ENCODE measurements at places on chromosomes 12 and 14.
A peak's percentile ranks its signal among the peaks of the same experiment; 100 is the strongest.

- no peak for DNase-seq
Observed at GRCh38 chr12:30796313-30796780, 41.6 kb upstream of the CAPRIN2 start.

DNA sequence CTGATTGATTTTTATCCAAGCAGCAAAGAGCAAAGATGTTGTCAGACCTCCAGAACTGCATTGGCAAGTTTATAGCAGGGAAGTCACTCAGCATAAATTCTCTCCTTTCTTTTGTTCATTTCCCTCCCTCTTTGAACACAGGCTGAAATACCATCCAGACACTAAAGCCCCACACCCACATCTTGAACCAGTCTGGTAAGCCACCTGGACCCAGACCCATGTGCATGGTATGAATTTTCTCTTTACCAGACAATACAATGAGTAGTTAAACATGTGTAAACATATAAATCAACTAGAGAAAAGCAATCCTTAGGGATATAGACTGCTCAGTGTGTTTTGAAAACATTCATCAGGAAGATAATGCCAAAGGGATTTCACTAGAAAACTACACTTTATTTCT lies 488.3 kb upstream of the FLRT2 start:
- DNase-seq: no peak

DNA sequence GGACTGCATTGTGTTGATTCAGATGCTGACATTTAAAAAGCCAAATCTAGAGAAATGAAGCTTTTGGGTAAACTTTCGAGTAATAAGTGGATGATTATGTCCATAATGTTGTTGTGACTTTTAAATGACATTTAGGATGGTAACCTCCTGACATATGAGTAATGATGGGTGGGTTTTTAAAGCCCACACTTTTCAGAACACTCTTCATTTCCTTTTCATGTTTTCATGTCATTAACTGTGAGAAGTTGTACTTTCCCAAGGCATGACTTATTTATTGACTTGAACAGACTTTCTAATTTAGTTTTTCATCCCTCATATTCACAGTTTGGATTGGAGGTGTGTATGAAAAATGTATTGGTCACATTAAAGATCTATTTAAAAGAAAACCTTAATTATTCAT lies 35.5 kb downstream of the RGS6 start:
- no peak for DNase-seq

DNA sequence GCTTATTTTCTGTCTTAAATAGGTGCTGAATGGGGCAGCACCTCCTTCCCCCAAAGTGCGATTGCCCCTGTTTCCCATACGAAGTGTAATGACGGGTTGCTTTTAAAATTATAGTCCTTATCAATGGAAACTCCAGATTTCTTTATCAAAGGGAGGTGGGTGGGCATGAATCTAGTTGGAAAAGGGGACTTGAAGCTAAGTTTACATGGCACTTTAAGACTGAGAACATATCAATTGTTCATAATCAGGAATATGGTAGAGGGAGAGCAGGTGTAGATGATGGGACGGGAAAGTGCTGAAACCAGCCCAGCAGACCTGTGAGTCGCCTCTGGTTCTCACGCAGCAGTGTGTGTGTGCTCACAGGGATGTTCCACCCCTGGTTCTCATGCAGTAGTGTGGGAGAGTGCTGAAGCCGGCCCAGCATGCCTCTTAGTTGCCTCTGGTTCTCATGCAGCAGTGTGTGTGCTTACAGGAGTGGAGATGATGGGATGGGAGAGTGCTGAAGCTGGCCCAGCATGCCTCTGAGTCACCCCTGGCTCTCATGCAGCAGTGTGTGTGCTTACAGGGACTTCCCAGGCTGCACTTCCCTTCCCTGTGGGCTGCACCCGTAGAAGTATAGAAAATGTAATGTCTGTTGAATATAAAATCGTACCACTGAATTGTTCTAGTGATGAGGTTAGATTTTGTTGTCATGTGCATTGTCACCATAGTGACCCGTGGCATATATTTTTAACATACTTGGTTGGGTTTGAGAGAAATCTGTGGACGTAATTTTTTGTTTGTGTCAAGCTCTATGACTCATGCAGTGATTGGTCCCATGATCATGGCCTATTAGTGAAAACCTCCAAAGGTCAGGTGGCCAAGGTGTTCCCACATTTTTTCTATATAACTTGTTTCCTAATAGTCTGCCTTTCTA lies 51.6 kb downstream of the GPATCH2L start:
- DNase-seq: no peak

DNA sequence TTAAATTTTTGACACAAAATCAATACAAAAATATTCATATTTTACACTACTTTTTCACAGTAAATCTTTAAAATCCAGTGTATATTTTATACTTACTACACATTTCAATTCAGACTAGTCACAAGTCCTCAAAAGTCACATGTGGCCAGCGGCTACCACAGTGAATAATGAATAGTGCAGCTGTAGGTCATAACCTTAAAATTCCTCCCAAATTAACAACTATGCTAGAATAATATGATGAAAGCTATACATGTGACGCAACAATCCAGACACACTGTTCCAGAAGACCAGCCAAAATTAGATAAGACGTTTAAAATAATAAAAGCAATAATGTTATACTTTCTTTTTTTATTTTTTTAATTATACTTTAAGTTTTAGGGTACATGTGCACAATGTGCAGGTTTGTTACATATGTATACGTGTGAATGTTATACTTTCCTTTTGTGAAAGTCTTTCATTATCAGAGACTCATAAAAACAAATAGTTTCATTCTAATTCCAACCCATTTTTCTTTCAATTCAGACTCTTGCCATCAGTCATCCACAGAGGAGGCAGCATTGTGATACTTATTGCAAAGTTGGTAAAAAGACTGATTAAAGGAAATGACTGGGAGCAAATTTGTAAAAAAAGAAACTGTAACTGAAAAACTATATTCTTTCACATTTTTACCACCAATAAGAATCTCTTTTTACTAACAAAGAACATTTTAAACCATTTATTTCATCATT lies 67.0 kb downstream of the C2CD5 start:
- DNase-seq: no peak

DNA sequence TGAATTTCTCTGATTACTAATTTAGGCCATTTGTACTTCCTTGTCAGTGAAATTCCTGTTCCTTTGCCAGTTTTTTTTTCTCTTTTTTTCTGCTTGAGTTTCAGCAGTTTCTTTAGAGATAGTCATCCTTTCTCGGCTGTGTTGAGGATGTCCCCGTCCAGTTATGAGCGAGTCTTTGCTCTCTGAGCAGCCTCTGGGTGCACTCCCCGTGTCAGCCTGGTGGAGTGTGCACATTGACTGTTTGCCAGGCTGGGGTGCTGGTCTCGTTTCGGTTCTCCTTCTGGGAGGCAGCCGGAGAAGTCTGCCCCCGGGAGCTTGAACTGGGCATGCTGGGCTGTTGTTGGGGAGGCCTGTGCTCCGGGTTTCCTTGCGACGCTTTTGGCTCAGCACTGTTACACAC lies 3.0 kb downstream of the PACS2 start:
- DNase-seq: no peak

DNA sequence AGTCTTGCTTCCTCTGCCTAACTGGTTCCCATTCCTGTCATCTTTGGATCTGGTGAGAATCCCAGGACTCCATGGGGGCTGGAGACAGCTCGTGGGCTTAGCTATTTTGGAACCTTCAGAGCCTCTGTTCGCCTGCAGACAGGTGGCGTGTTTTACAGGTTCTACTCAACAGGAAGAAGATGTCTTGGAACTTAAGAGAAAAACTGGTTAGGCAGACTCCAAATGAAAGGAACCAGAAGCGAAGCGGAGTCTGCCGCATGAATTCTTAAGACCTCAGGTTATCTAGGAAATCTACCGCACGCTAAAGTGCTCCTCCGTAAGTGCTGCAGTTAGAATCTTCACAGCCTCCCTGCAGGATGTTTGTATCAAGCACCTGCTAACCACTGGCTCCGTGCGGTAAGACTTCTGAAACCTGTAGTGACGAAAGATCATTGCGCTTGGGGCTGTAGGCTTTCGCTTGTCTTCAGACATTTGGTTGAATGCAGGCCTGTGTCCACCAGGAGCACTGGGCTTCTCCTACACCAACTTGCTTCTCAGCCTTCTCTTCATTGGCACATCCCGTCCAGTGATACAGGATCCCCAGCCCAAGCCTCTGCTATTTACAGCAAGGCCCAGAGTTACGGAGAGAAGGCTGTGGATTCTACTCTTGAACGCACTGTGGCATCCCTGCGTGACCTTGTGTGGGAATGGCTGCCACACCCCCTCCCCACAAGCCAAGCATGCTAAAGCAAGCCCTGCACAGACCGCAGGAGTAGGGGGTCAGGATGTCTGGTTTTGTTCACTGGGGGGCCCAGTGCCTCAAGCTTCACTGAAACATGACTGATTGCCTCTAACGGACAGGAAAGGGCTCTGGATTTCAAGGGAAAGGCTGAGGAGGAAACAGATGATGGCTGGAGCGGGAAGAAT lies 35.0 kb downstream of the ACADS start:
- DNase-seq: no peak

DNA sequence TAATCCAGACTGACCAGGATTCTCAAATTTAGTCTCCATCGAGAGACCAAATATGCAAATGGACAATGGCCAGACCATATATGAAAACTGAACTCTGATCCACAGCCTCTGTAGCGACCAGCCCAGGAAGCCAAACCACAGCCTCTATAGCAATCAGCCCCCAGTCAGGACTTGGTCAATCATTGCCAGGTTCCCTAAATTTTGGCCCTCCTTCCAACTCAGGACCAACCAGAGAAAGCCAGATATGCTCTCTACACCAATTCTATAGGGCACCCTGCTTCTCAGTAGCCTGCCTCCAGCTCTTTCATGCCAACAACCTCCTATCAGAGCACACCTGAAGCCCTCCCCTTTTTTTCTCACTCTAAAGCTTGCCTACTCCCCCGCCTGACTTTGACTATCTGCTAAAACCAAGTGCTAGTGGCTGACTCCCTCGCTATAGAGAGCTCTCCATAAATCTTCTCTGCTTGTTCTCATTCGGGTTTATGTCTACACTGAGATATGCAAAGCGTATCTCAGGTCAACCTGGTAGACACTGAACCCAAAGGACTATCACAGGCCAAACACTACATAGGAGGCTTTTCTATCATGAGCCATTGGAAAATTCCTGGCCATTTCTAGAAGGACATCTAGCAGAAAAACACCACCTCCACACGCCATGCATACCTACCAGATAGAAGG lies 110.5 kb upstream of the FUT8 start:
- DNase-seq: no peak

GRCh38 chr12:64160021-64160710 lies 61.9 kb downstream of the KICS2 start:
- DNase-seq: no peak

- peak; percentile 69 for DNase-seq
Observed at GRCh38 chr14:60723116-60723906, 840 bp downstream of the SIX4 start.

DNA sequence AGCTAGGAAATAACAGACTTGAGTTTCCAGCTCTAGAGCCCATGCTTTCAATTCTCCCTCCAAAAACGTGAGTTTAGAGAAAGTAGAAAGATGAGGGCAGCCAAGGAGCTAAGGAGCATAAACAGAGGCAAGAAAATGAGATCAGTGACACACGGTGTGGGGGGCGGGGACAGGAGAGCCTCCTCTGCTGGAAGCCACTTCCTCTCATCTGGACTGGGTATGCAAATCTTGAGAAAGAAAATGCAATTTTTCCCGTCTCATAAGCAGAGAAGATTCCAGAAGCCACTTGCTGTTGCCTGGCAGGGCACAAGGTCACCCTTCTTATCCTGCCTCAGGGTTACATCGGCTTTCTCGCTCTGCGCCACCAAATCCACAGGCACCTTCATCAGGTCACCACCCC lies 6.0 kb downstream of the OR10P1 start:
- no peak for DNase-seq

GRCh38 chr14:87055007-87055406 lies 938.0 kb downstream of the GALC start:
- DNase-seq: no peak

GRCh38 chr12:16612647-16613046 lies 6.7 kb upstream of the LMO3 start:
- DNase-seq: no peak

DNA sequence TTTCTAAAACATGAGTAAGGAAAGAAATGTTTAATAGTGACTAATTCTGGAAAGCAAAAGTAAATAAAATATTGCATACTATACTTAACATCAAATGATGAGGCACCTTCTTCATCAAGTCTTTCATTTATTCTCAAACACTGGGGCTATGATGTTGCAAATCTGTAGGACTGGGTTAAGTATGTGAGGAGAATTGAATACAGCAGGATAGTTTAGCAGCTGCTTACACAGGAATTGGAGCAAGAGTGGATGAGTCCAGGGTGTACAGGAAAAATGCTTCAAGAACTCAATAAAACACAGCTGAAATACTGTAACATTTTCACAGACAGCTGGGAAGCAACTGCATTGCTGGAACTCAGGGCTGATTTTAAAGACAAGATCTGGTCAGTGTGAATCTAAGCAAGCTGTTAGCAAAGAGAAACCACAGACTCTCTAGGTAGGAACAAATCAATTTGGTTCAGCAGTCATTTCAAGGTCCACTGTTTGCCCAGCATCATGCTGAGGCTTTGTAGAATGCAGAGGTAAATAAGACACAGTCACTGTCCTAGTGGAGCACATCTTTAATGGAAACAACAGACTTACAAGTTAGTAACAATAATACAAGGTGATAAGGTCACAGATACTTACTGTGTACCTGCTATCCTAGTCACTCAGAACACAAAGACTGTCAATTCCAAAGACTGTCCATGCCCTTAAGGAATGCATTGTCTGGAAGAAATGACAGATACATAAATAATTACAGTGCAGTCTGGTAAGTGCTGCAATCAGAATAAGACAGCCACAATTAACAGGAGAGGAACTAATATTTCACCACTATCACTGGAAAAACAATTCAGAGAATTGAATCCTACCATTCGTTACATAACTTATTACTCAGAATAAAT lies 96.8 kb upstream of the DACT1 start:
- no peak for DNase-seq

DNA sequence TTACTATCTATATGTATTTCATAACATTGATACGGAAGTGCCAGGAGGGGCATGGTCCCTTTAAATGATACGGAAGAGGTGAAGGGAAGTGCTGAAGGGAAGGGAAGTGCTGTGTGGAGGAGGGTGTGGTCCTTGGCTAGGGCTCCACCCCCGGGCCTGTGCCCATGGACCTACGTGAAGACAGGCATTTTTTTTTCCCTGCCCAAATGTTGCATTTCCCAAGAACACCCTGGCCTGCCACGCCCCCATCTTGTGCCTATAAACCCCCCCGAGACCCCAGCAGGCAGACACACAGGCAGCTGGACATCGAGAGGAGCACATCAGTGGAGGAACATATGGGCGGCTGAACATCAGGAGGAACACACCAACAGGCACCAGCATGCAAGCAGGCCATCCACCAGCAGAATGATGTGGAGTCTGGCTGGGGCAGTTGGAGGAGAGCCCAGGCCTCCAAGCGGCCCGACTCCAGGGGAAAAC lies 134.1 kb downstream of the SLC41A2 start:
- no peak for DNase-seq

- DNase-seq: no peak
Observed at GRCh38 chr12:6062395-6062756, 62.1 kb downstream of the VWF start.

- no peak for DNase-seq
Observed at GRCh38 chr12:124686370-124687173, 119.2 kb upstream of the NCOR2 start.

- DNase-seq: peak; percentile 33
Observed at GRCh38 chr12:50041962-50042361, 15.4 kb upstream of the ASIC1 start.

All from activated effector memory CD4-positive, alpha-beta T cell treated with anti-CD3 and anti-CD28 coated beads, Interleukin-2, amount 50 U/mL, for 16 hours (primary cell).